ENCODE measurements at places on chromosomes 5 and 9.

GRCh38 chr9:133576031-133576874 lies 32.9 kb downstream of the FAM163B start:
- DNase-seq = no peak

GRCh38 chr5:45195026-45195425 lies 386.3 kb downstream of the MRPS30 start:
- no peak for DNase-seq

DNA sequence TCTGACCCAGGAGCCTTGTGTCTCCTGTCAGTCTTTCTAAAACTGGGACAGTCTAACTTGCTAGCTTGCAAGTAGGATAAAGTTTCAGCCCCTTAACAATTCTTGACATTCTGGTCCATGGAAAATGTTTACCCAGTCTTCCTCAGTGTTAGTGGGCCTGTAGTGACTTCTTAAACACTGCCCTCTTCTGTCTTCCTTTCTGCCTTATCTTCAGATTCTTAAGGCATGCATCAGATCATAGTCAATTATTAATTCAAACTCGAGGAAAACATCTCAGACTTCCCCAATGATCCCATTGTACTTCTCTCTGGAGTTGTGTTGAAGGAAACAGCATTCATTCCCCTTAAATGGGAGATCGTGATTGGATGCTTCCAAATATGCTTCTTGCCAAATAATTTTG lies 1199.8 kb downstream of the DTWD2 start:
- DNase-seq = peak; percentile 26

- DNase-seq = no peak
Measured at GRCh38 chr9:104882566-104882965, 45.4 kb downstream of the ABCA1 start.

GRCh38 chr5:18397891-18398290 lies 763.6 kb downstream of the TAF11L14 start:
- DNase-seq = no peak

All from myocyte (in vitro differentiated cells).